ENCODE measurements at places on chromosomes 4 and X.

DNA sequence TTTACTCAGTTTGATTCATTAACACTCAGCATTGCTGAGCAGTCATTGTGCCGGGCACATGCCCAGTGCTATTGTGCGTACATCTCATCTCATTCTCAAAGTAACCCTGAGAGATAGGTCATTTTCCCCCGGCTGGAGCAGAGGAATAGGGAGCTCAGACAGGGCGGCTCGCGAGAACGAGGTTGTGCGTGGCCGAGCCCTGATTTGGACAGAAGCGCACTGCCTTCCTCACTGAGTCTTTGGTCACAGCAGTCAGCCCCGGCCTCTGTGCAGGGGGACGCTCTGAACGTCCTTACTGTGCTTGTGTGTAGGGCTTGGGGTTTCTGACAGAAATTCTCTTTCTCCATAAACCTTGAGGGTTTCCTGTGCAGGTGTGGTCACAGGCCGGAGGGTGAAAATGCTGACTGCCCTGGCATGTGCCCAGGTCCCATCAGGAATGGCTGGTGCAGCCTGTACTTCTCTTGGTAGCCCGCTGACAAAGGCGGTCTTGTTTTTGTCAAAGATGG lies 39.5 kb downstream of the NOP14 start:
- no peak for DNase-seq

DNA sequence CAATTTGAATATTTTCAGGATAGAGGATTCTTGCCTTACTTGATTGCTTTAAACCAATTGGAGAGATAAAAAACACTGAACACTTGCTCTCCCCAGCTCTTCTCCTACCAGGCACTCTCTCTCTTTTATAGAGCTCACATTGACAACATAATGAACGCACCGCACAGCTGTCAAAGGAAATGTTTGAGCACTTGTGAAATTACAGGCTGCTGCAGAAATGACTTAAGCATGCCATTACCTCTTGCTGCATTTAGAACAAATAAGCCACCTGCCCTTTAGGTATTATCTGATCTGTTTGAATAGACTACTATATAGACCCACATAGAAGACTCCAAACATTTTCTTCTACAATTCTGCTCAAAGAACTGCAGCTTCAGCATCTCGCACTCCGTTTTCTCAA lies 227.7 kb downstream of the C4orf33 start:
- no peak for DNase-seq

DNA sequence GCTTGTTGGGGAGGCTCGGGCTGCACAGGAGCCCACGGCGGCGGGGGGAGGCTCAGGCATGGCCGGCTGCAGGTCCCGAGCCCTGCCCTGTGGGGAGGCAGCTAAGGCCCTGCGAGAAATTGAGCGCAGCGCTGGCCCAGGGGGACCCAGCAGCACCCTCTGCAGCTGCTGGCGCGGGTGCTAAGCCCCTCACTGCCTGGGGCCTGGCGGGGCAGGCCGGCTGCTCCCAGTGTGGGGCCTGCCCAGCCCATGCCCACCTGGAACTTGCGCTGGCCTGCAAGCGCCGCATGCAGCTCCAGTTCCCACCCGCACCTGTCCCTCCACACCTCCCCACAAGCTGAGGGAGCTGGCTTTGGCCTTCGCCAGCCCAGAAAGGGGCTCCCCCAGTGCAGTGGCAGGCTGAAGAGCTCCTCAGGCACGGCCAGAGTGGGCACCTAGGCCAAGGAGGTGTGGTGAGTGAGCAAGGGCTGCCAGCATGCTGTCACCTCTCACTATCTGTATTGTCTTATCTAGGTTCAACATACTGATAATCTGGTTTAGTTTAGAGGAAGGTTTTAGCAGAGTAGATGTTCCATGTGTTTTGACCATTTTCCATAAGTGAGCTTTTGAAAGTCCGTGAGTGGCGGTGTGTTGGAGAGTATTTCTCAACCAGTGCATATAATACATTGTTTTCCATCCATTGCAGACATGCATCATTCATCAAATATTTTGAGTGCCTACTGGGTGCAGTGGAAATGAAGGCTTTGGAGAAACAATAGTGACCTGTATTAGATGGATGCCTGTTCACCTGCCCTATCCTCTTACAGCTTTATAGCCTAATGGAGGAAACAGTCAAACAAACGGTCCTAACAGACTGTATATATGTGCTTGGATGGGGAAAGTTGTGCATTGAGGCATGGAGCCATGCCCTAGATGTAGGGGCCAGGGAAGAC lies 13.1 kb downstream of the PI4K2B start:
- DNase-seq = no peak

DNA sequence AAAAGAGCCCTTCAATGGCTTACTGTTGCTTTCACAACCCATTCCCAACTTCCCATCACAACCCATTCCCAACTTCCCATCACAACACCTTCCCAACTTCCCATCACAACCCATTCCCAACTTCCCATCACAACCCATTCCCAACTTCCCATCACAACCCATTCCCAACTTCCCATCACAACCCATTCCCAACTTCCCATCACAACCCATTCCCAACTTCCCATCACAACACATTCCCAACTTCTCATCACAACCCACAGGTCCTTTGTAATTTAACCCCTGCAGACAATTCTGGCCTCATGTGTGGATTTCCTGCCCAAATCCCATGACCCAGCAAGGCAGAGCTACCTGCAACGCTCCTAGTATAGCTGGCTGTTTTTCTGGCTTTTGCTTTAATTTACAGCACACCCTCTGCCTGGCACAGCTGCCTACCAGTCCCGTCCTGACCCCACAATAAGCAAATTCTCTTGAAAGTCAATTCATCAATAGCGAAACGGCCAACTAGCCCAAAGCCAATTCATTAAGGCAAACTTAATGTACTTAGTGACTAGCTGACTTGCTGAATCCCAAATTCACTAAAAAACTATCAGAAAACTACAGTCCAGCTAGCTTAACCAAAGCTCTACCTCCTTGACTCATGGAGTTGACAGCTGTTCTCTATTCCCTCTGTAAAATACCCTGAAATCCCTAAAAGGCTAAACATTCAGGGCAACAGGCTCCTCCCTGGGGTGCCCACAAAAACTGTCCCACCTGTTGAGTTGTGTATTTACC lies 75.6 kb downstream of the AFAP1 start:
- DNase-seq = no peak

GRCh38 chrX:68718443-68718820 lies 71.0 kb downstream of the STARD8 start:
- DNase-seq = no peak

DNA sequence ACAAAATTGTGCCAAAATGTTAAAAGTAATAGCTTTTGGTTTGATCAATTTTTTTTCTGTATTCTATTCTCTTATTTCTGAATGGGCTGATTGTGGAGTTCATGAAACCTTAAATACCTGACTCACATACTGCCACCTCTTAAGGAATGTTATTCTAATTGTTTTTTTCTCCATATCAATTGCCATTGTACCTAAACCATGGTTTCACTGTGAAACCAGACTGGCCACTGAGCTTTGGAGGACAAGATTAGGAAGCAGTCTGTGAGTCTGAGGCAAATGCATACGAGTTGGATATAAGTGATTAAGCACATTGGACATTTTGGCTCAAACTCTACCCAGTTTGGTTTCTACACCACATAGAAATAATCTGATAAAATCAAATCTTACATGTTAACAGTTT lies 184.0 kb downstream of the IQCM start:
- DNase-seq = no peak

GRCh38 chrX:136497556-136498052 lies at the start of gene HTATSF1:
TSS of gene HTATSF1 (plus strand) at chrX:136497592. CDS start at chrX:136497685, 93 bp downstream.
- no peak for DNase-seq

DNA sequence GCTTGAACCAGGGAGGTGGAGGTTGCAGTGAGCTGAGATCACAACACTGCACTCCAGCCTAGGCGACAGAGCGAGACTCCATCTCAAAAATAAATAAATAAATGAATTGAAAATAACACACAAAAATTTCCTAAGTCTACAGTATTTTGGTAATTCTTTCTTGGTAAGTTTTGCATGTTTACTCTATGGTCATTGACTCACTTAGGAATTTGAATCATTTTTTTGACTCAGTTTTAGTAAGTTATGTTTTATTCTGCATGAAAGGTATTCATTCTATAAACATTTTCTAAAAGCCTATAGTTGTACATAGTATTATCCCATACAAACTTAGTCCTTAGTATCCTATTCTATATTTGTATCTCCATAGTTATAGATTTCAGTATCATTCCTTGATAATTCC lies 772.9 kb upstream of the SLIT2 start:
- DNase-seq = no peak

GRCh38 chr4:67087897-67088296 lies 457.4 kb downstream of the CENPC start:
- DNase-seq = peak; percentile 2

DNA sequence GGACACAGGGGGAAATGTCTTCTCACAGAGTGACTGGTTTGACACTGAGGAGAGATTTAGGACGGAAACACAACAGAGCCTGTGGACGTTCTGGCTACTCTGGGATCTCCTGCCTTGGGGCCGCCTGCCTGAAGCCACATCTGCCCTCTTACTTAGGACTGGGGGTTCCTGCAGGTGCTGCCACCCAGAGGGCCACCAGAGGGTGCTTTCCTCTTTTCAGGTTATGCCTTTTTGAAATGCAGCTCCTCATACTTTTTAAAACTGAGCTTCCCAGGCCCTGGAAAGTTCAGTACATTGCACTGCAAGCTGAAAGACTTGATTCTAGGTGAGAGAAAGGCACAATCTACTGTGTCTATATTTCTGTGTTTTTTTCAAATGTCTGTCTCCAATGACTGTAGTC lies 92.2 kb upstream of the PGRMC2 start:
- no peak for DNase-seq

DNA sequence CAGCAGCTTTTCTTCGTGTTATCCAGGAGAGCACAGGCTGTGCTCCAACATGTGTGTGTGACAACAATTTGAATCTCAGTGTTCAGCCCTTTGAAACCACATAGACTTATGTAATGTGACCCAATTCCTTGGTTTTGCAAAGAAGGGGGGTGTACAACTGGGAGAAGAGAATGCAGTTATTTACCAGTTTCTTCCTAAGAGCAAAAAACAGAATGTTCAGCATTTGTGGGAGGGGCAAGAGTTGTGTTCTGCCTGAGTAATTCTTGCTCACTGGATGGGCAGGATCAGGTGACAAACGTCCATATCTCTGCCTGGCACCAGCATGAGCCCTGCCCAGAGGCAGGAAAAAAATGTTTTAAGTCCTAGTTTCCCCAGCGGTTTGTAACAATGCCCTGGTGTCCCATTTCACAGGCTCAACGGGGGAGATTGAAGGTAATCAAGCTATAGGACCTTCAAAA lies 72.0 kb downstream of the PRPS1 start:
- DNase-seq = no peak

GRCh38 chr4:11116940-11117339 lies 311.8 kb downstream of the HS3ST1 start:
- no peak for DNase-seq

DNA sequence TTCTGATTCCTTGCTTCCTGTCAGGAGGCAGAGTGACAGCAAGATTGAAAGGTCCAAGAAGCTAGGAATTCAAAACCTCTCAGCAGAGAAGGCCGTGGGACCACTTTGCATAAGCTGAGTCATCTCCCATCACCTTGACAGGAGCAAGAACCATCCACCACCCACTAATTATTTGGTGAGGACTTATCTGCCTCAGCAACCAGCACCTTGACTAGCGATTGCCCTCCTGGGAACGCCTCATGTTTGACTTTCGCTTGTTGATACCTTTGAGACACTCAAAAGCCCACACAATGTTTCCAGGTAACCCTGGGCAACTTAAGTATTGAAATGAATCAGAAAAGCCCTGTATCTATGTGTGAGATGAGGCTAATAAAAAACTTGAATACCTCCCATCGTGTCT lies 233.5 kb upstream of the GYPA start:
- DNase-seq = no peak

DNA sequence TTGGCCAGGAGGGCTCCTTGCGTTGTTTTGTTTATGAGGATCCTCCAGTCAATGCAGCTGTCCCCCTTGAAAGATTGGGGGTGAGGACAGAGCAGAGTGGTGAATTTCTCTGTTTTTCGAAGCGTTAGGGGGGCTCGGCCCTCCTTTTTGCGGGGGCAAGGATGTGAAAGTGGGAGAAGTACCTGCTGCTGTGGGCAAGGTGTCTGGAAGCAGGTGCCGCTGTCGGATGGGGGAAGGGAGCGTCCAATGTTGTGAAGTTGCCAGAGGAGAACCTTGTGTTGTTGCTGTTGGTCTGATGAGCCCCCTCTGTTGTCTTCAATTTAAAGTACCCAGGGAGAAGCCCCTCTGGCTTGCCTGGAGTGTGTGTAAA lies 613 bp downstream of the GLRB start:
- DNase-seq = no peak

DNA sequence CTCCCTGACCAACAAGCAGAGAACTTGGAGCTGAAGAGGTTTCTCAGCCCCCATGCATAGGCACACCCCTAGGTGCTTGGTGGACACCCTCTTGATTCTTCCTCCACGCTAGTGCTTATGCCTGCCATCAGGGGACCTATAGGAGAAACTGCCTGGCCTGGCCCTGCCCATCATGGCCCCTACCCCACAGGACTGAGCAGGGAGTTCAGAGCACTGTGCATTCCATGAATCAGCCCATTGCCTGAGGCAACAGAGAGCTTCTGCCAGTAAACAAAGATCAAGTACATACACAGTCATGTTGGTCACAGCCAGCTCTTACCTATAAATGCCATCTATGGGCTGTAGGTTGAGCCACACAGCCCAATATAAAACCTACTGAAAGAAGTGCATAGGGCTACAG lies 99.1 kb upstream of the EDNRA start:
- DNase-seq = no peak

- DNase-seq = no peak
Observed at GRCh38 chr4:7023901-7024300, 19.3 kb upstream of the TADA2B start.

- DNase-seq = no peak
Observed at GRCh38 chr4:150079081-150079581, 886 bp downstream of the DCLK2 start.

DNA sequence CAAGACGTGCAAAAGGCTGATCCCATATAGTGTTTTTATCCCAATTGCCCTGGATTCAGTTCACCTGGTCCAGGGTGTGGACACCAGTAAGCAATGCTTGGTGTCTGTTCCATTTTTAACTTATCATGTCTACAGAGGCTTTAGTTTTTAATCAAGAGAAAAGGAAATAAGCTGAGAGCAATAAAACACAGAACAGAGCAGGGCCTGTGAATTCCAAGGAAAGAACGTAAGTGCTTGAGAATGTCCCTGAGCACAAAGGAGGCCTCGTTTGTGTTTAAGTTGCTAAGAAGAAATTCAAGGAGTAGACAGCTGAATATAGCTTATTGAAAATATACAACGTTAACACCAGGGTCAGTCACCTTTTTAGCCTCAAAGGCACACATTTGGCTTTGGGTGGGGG lies 191.3 kb downstream of the GPC3 start:
- no peak for DNase-seq

- DNase-seq = no peak
Observed at GRCh38 chr4:75251547-75251946, 262.7 kb downstream of the RCHY1 start.

All from stimulated activated CD8-positive, alpha-beta memory T cell treated with anti-CD3 and anti-CD28 coated beads, Interleukin-4, amount 100 ng/mL, for 4 hours (primary cell).